ENCODE measurements at places on chromosomes 1 and 21.

- no peak for DNase-seq
These were observed 340.3 kb downstream of the SEC16B start for GRCh38 chr1:177629526-177629925.

DNA sequence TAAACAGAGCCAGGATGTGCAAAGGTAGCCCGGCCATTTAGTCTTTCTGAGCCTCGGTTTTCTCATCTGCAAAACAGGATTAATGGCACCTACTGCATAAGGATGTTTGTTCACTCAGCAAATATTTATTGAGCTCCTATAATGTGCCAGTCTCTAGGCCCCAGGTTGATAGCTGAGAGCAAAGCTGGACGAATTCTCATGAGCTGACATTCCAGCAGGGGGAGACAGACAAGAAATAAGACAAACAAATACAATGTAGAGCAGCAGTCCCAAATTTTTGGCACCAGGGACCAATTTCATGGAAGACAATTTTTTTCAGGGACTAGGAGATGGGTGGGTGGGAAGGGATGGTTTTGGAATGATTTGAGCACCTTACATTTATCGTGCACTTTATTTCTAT is 74.3 kb upstream of the PAX7 start:
- no peak for DNase-seq

DNA sequence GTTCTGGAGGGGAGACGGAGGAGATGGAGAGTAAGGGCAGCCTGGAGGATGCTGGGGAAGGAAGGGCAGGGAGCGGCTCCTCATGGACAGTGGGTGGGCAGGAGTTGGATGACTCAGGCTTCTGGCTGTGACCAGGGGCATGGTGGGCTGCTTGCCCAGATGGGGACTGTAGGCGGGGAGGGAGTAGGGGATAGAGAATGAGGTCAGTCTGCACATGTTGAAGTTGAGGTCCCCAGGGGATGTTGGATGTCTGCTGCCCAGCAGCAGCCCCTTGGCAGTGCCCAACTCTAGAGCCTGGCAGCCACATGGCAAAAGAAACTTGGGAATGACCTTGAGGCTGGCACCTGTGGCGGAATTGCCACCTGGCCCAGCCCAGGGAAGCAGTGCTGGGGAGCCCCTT is 6.4 kb downstream of the SELENON start:
- DNase-seq: no peak

GRCh38 chr21:25709684-25710265 is 24.9 kb downstream of the ATP5PF start:
- DNase-seq: no peak

GRCh38 chr1:174204697-174205308 is 45.5 kb downstream of the RABGAP1L start:
- peak; percentile 26 for DNase-seq

DNA sequence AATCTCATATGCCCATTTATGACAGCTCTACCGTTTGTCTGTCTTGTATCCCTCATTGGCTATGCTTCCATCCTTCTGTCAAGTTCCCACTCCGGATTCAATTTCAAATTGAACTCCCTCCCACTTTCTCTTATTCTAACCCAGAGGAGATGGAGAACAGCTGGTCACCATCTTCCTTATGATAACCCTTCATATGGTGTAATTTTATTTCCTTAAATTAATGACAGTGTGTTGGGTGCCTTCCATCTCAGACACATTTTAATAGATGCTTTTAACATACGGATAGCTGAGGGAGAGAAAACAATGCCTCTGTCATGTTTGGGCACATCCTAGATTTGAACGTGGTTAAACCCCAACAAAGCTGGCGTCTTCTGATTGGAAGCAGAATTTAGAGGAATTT is 103.0 kb upstream of the PLXNA2 start:
- no peak for DNase-seq

- DNase-seq: no peak
These were observed 2.7 kb downstream of the KHDC4 start for GRCh38 chr1:155931332-155932038.

DNA sequence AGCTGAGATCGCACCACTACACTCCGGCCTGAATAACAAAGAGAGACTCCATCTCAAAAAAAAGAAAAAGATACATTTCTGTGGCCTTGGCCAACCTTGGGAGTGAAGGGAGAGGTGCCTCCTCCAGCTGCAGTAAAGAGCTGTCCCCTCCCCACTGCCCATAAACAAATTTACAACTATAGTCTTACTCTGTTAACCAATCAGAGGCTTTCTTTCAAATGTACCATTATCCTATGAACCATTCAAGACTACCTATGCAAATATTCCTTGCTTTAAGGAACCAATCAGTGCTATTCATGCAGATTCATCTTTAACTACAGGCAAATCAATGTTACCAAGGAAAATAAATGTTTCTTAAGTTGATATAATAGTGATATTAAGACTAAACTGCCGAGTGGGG is 1.0 kb downstream of the CELA2B start:
- DNase-seq: no peak
